Tibial nerve (tissue), 4 donors: ENCODE measurements at places on chromosomes 6 and 20.

DNA sequence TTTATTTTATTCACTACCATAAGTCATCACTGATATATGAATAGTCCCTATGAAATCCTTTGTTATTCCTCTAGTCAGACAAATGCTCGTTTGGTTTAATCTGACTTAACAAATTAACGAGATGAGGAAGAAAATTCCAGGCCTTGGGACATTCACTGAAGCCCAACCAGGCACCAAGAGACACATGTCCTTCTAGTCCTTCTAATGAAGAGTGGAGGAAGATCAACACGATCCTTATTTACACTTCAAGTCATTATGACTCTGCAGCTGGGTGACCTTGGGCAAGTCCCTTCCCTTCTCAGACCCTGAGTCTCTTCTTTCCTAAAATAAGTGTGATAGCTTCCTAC is 117.5 kb downstream of the CEBPB start:
- DNase-seq, result no peak

- no peak for DNase-seq
Measured at GRCh38 chr6:93165850-93166430, 253.4 kb downstream of the EPHA7 start.

- DNase-seq, result no peak
Measured at GRCh38 chr6:149929422-149929821, 6.5 kb upstream of the RAET1G start.

- DNase-seq, result no peak
Measured at GRCh38 chr6:135837735-135838449, 13.6 kb upstream of the PDE7B start.

DNA sequence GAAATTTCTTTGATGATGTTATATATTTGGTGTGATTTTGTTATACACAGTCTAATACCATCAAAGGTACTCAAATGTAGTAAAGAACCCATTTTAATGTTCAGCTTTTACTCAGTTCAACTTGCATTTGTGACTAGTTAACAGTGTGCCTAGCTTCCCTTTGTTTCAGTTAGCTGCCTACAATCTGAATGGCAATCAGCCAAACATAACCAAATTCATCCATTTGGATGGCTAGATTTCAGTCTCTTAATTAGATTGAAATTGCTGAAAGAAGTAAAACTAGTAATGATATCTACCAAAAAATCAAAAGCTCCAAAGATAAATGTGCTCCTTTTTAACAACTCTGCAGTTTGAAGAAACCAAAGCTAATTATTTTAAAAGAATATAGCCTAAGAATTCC is 6.9 kb downstream of the EPHA7 start:
- no peak for DNase-seq

DNA sequence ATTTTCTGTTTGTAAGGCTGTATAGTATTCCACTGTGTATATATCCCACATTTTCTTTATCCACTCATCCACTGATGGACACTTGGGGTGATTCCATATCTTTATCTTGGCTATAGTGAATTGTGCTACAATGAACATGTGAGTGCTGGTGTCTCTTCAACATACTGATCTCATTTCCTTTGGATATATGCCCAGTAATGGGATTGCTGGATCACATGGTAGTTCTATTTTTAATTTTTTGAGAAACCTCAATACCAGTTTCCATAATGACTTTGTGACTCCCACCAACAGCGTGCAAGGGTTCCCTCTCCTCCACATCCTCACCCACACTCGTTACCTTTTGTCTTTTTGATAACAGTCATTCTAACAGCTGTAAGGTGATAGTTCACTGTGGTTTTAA is 166.0 kb downstream of the ARHGAP18 start:
- no peak for DNase-seq

- no peak for DNase-seq
Measured at GRCh38 chr6:153488267-153488666, 357.2 kb upstream of the RGS17 start.
